ENCODE measurements at places on chromosomes 5 and 9. TPM values are rescaled to one million over a fixed set of nuclear protein-coding genes. Genes with fewer than 3 reads are reported as not detected.
A peak's percentile ranks its signal among the peaks of the same experiment; 100 is the strongest.

DNA sequence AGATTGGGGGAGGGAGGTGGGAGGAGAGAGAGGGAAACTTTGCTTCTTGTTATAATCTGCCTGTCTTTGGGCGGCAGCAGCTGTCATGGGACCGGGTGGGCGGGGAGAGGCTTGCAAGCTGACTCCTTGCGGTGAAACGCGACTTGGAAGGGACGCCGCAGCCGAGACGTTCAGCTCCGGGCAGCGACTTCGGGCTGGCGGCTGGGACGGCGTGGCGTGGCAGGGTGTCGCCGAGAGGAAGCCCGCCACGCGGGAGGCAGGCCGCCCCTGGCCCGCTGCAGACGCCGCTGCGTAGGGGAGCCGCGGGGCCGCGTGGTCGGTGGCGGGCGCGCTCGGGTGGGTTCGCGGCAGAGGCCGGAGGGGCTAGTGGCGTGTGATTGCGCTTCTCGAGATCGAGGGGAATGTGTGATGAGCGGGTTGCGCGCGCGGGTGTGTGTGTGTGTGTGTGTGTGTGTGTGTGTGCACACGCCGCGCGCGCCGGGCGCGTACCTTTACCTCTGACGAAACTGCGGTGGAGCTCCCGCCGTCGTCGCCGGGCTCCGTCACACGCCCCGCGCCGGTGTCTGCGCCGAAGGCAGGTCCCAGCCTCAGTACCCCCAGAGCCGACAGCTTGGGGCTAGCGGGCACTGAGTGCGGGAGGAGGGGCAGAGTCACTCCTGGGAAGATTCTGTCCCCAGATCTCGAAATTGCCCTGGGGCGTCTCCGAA lies 1.7 kb downstream of the PPARGC1B start:
- H3K27me3 ChIP-seq = no peaks in the 10 kb centered on the region
- peak overlapping the region; percentile 74 for H3K27ac ChIP-seq
- H3K4me1 ChIP-seq = peaks cover 2% of the 10 kb centered on the region
- no peaks in the 10 kb centered on the region for H3K36me3 ChIP-seq

DNA sequence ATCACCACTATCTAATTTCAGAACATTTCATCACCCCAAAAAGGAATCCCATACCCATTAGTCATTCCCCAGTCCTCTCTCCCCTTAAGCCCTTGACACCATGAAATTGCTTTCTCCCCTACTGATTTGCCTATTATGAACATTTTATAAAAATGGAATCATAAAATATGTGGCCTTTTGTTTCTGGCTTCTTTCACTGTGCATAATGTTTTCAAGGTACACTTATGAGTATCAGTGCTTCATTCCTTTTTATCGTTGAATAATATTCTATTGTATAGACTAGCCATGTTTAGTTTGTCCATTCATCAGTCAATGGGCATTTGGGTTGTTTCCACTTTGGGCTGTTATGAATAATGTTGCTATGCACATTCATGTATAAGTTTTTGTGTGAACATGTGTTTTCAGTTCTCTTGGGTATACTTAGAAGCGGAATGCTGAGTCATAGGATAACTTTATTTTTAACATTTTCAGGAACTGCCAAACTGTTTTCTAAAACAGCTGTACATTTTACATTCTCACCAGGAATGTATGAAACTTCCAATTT lies 40.4 kb upstream of the FGF1 start:
- H3K36me3 ChIP-seq = no peaks in the 10 kb centered on the region
- H3K4me1 ChIP-seq = peaks cover 16% of the 10 kb centered on the region

DNA sequence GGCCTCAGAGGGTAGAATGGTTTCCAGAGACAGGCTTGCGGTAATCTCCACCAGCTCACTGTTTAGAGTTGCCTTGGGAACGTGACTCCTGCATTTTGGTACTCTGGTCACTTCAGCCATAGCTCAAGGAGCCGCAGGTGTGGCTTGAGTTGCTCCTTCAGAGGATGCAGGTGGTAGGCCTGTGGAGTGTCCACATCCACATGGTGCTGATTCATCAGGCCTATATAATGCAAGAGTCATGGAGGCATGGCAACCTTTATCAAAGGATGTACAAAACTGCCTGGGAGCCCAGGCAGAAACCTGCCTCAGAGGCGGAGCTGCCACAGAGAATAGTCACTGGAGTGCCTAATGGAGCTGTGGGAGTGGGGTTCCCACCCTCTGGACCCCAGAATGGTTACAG lies 114.2 kb downstream of the ANXA1 start:
- no peak overlapping the region for H3K27ac ChIP-seq
- no peaks in the 10 kb centered on the region for H3K4me1 ChIP-seq
- H3K4me3 ChIP-seq = no peak overlapping the region

DNA sequence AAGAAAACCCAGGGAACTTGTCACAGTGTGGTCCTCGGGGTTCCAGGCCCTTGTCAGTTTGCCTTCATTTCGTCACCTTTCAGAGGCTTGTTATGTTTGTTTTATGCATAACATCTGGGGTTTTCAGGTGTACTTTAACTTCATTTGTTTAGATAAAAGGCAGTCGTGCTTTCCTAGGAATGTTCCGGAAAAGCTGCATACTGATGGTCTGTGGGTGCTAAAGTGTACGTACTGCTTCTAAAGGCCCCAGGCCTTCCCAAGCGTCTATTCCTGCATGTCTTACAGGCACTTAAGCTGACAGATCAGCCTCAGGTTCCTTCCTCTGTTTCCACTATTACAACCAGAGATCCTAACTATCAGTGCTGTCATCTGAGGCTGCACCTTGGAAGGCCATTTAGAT lies 95.6 kb upstream of the ANKH start:
- H3K4me3 ChIP-seq = no peak overlapping the region
- no peaks in the 10 kb centered on the region for H3K27me3 ChIP-seq
- DNase-seq = no peak
- H3K36me3 ChIP-seq = no peaks in the 10 kb centered on the region
- no peaks in the 10 kb centered on the region for H3K4me1 ChIP-seq

- H3K4me1 ChIP-seq = peaks cover 20% of the 10 kb centered on the region
- H3K36me3 ChIP-seq = peaks cover 16% of the 10 kb centered on the region
- DNase-seq = no peak
- H3K4me3 ChIP-seq = no peak overlapping the region
Measured at GRCh38 chr9:113886933-113887332, 10.8 kb downstream of the ZNF618 start.

The TMC1 gene
- 0.75 TPM for total RNA-seq

DNA sequence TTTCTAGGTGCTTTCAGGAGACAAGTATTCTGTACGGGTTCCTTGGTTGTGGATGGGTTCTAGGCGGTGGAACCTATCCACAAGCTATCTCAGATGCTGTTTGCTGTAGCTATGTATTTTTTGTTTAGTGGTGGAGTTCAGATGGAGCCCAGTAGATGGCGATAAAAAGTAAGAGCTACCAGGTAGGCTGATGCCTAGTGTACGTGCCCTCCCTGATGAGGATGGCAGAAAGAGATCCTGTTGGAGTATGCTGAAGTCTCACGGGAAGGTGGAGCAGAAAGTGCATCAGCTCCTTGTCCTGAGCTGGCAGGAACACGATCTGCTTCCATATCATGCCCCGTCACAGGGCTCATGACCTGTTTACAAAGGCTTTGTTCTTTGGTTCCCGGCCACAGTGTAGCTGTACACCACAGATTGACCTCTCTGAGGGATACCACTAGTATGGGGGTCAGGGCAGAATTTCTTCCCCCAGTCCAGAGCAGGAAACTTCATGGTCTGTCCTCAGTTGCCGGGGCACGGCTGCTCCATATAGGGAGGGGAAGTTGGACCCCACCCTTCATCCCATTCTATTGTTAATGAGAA lies 12.6 kb upstream of the UGT3A2 start:
- no peak overlapping the region for H3K4me3 ChIP-seq
- no peaks in the 10 kb centered on the region for H3K27me3 ChIP-seq
- H3K36me3 ChIP-seq = peaks cover 3% of the 10 kb centered on the region
- H3K4me1 ChIP-seq = peaks cover 17% of the 10 kb centered on the region

DNA sequence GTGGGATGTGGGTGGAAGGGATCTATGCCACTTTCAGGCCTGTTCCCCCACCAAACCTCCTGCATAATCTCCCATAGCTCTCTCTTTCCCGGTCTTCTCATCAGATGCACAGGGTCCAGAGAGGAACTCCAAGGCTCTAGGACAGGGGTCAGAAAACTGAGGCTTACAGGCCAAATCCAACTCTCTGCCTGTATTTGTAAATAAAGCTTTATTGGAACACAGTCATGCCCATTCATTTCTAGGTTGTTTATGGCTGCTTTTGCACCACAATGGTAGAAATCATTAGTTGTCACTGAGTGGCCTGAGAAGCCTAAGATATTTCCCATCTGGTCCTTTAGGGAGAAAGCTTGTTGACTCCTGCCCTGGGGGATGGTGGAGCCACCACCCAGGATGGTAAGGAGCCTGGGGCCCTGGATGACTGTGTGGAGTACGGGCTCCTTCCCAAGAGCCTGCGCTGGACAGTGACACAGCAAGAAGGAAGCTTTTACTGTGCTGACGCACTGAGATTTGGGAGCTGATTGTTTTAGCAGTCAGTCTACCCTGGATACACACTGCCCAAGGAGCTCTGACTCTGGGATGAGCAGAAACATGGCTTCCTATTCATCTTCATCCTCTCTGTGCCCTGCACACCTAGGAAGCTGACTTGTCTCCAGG lies 64.0 kb upstream of the RAPGEF1 start:
- DNase-seq = no peak
- no peaks in the 10 kb centered on the region for H3K4me1 ChIP-seq
- peaks cover 21% of the 10 kb centered on the region for H3K27me3 ChIP-seq

The DPM2 gene
- 51.5 TPM for total RNA-seq

The ST6GALNAC4 gene
- total RNA-seq = 11.8 TPM

The ELP1 gene
- 38.7 TPM for total RNA-seq

The SPATA6L gene
- total RNA-seq = 21.2 TPM

DNA sequence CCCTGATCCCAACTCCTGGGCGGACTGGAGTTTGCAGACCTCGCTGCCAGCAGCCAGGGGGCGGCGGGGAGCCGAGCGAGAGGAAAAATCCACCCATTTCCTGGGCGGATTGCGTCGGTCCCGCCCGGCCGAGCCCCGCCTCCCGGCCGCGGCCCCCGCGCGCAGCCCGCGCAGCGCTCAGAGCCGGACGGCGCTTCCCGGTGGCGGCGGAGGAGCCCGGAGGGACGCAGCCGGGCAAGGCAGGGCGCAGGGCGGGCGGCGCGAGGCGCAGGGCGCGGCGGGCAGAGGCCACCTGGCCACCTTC lies at the start of gene OLFM1:
OLFM1 (plus strand) TSS at position 180 of the 304 bp plus-strand sequence. CDS start 322 bp downstream, outside the sequence.
- peak within 1 kb of the TSS; percentile 95 for H3K4me3 ChIP-seq
- H3K27ac ChIP-seq = peak within 1 kb of the TSS; percentile 93
- H3K27me3 ChIP-seq = no peaks in the 10 kb centered on the region
- peaks cover 71% of the 10 kb centered on the region for H3K4me1 ChIP-seq
- H3K36me3 ChIP-seq = peaks cover 28% of the 10 kb centered on the region

The GNA14 gene
- 3.8 TPM for total RNA-seq

- H3K27ac ChIP-seq = no peak overlapping the region
- no peak overlapping the region for H3K4me3 ChIP-seq
- no peaks in the 10 kb centered on the region for H3K36me3 ChIP-seq
Measured at GRCh38 chr5:159909126-159909525, 7.2 kb upstream of the ADRA1B start.

GRCh38 chr9:90839183-90839728 lies 37.6 kb downstream of the SYK start:
- no peak overlapping the region for H3K27ac ChIP-seq
- H3K4me3 ChIP-seq = no peak overlapping the region
- no peak for DNase-seq

DNA sequence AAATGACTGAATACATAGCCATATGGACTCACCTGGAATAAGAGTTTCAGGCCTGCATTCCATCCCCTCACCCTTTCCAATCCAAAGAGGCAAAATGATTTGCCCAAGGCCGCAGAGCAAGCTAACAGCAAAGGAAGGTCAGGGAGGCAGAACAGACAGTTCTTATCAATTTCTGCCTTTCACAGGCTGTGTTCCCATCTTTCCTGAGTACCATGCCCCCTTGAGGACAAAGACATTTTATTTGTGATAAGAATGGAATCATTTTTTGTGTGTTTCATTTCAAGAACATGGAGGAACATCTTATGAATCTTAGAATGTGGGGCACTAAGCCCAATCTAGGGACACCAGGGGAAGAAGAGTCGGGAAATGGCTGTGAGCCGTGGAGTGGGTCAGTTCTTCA lies 13.9 kb downstream of the LHFPL2 start:
- H3K27me3 ChIP-seq = no peaks in the 10 kb centered on the region
- peak; percentile 24 for DNase-seq
- H3K4me1 ChIP-seq = no peaks in the 10 kb centered on the region
- no peak overlapping the region for H3K4me3 ChIP-seq

DNA sequence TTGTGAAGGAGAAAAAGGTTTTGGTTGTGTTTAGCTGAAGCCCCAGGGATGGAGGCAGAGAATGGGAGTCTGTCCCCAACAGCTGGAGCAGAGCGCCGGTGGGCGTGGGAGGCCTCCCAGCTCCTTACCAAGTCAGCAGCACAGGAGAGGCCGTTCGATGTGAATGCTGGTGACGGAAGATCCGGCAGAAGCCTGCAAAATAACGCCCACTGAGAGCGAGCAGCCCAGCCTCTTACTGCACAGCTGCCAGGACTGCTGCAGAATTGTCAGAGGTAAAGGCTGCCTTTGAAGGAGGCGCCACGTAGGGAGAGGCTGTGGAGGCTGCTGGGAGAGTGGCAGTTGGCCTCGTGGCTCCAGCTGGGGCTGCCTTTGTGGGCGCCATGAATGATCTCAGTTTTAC lies 26.2 kb downstream of the ANGPTL2 start:
- no peaks in the 10 kb centered on the region for H3K36me3 ChIP-seq
- no peak overlapping the region for H3K27ac ChIP-seq
- H3K4me1 ChIP-seq = no peaks in the 10 kb centered on the region
- no peaks in the 10 kb centered on the region for H3K27me3 ChIP-seq
- DNase-seq = no peak
- H3K4me3 ChIP-seq = no peak overlapping the region

DNA sequence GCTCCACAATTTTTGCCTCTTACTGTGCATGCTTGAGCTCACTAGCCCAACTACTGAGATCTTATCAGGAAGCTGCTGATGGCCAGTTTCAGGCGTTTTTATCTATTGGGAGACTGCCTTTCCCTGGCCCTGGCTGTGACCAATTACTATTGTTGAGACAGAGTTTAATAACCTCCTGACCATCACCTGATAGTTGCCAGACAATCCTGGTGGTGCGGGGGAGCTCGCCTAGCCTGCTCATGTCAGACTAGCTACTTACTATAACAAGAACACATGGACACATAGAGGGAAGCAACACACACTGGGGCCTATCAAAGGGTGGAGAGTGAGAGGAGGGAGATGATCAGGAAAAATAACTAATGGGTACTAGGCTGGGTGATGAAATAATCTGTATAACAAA lies 13.0 kb upstream of the OXCT1 start:
- no peaks in the 10 kb centered on the region for H3K27me3 ChIP-seq
- H3K36me3 ChIP-seq = no peaks in the 10 kb centered on the region
- no peak overlapping the region for H3K4me3 ChIP-seq
- no peaks in the 10 kb centered on the region for H3K4me1 ChIP-seq
- DNase-seq = no peak
- no peak overlapping the region for H3K27ac ChIP-seq

GRCh38 chr5:161703528-161703927 lies 18.0 kb downstream of the GABRA6 start:
- no peaks in the 10 kb centered on the region for H3K4me1 ChIP-seq
- DNase-seq = no peak
- H3K27me3 ChIP-seq = no peaks in the 10 kb centered on the region
- no peaks in the 10 kb centered on the region for H3K36me3 ChIP-seq

GRCh38 chr9:94082956-94083355 lies 1.3 kb upstream of the PTPDC1 start:
- no peak overlapping the region for H3K4me3 ChIP-seq
- DNase-seq = no peak
- H3K27ac ChIP-seq = no peak overlapping the region
- H3K4me1 ChIP-seq = peaks cover 4% of the 10 kb centered on the region
- no peaks in the 10 kb centered on the region for H3K27me3 ChIP-seq
- no peaks in the 10 kb centered on the region for H3K36me3 ChIP-seq
